ENCODE measurements at places on chromosomes 1 and 21.

DNA sequence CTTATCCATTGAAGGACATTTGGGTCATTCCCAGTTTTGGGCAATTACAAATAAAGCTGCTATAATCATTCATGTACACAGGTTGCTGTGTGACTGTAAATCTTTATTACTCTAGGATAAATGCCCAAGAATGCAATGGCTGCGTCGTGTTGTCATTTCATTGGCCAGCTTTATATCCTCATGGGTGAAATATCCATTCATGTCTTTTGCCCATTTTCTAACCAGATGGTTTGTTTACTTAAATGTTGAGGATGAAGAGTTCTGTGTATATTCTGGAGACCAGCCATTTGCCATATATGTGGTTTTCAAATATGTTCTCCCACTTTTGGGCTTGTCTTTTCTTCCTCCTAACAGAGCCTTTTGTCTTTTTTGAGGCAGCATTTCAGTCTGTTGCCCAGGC, 25.3 kb downstream of the TRIM11 start:
- no peak for DNase-seq

DNA sequence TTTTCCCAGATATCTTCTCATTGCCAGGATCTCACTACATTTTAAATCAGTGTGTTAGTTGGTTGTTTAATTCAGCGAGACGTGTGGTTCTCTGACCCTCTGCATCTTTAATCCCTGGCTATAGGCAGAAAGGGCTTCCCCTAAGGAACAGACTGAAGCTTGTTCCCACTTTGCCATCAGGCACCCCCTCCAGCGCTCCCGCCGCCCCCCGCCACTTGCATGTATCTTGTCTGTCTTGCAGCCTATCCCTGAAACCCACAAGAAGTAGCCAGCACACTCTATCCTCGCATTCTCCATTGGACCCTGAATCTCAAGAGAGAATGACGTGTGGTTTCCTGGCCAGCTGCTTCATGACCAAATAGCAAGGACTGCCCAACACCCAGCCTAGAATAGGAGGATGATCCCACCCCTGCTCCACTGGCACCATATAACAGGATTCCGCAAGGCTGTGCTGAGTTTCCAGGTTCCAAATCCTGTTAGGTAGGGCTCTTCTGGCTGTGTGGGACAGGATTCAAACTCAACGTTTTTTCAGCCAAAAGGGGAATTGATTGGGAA, 7.8 kb downstream of the CLDN19 start:
- DNase-seq: no peak

DNA sequence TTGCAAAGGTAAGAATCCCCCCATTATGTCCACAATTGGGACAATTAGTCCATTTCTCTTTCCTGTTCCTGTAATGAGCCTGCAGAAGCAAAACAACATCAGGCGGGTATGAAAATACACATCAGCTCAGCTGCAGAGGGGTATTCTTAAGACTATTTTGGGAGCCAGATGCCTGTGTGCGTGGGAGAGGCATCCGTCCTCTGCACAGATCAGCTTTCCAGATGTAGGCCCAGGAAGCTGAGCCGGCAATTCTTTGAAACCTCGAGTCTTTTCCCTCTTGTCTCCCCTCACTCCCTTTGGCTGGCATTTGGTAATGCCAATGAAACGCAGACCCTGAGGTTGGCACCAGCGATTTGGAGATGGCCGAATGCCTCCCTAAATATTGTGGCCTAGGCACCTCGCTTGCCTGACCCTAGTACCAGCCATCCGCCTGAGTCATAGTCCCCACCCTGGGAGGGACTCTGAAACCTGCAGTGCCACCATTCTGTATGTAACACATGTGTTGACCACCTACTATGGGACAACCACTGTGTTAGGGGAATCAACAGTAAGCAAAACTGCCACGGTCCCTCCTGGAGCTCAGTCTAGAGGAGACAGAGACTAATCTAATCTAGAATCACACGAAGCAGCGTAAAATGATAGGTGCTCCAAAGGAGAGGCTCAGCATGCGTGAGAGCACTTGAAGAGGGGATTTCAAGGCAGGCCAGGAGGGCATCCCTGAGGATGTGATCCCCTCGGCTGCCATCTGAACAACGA, 603.0 kb downstream of the MATN1 start:
- DNase-seq: no peak

DNA sequence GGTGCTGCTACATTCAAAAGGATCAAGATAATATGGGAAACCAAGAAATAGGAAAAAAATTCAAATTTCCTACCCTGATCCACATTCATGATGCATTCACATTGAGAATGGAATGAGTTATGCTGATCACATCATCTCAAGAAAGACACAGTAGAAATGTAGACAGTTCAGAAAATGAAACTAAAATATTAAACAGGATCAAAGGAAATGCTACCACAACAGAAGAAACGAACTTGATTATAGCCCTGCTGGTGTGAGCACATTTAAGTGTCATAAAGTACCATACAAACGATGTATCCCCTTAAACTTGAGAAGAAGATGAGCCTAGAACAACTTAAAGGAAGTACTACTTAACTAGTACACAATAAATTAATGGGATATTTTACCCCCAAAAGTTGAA, 21.3 kb downstream of the SYDE2 start:
- no peak for DNase-seq

- DNase-seq: no peak
Measured at GRCh38 chr1:24695202-24695974, 49.9 kb upstream of the CLIC4 start.

- no peak for DNase-seq
Measured at GRCh38 chr1:236774926-236775325, 20.2 kb upstream of the MTR start.

DNA sequence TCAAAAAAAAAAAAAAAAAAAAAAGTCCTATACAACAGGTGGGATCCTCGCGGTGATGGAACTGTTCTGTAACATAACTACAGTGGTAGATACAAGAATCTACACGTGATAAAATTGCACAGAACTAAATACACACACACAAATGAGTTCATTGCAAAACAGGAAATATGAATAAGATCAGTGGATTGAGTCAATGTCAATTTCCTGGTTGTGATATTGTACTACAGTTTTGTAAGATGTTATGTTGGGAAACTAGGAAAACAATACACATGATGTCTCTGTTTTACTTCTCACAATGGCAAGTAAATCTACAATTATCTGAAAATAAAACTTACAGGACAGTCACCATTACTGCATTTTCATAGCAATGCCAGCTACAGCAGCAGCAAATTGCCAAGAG, 59.8 kb downstream of the ITGB3BP start:
- no peak for DNase-seq

DNA sequence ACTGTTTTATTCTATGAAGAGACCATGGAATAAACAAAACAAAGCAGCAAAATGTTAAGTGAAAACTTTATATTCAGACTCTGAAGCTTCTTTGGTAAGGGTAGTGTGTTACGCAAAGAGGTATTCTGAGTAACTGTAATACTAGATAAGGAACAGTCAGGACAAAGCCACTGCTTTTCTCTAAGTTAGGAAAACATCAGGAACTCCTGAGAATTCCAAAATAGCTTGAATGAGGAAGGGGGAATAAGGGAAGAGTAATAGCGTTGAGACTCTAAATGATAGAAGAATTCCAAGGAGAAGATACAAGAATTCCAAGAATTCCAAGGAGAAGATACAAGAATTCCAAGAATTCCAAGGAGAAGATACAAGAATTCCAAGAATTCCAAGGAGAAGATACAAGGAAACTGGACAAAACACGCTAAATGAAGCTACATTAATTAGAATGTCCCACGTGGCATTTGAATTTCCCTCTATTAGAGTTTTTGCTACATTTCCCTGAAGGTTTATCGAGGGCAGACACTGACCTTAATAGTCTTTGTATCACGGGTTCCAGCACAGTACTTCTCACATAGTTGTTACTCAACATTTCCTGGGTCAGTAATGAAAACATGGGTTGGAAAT, 71.5 kb downstream of the SMYD3 start:
- DNase-seq: no peak

DNA sequence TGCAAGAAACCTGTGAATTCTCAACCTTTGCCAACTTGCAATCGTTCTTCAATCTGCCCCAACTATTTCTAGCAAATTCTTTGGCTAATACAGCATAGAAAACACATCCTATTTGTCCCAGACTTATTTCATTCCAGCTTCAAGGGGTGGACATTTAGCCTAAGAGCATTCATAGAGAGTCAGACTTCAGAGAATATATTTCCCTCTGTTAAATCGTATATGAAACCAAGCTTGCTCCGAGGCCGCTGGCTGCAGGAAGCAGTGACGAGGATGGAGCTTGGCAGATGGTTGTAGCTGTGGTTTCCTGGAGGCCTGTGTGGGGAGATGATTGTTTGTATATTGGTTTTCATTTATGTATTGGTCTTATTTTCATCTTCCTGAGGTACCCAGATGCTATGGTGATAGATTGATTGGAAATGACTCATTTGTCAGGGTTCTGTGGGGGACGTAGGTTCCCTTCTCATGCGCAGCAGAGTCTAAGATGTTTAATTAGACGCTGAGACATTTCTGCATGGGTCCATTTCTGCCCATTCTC, 26.1 kb downstream of the MAN1C1 start:
- DNase-seq: no peak

DNA sequence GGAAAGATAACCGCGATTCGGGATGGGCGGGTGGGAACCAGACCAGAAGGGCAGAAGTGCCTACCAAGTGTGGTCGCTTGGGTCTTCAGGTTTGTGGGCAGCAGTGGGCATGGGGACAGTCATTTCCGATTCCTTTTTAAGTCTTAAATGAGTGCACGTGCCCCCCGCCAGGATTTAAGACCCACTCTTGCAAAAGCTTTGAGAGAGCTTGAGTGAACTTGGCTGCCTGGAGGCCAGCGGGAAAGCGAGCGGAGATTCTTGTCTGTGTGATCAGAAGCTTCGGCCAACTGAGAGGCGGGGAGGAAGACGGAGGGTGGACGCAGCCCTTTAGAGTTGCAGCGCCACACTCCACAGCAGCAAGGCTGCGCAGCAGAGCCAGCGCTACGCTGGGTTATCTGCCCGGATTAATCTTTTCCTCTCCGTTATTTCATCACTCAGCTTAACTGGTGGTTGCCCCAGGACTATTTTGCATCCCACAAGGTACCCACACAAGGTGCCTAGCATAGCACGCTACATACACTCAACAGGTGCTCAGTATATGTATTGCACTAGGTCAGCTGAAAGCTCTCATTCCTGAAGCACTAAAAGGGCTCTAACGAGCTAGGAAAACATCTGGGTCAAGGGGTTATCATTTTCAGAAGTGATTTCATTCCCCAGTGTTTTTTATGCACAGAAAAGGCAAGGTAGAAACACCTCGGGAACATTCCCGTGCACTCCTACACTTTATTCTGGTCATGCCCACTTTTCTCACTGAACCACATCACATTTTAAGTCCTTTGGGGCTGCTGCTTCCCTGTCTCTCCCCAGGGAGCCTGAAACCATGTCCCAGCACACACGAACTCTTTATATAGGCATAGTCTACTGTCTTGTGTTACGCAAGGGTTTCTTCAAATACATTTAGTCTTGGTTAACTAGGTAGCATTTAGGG, 1.5 kb upstream of the BATF3 start:
- no peak for DNase-seq
